RKO (cell line): ENCODE measurements at places on chromosomes 2 and 18.
A peak's percentile ranks its signal among the peaks of the same experiment; 100 is the strongest.

DNA sequence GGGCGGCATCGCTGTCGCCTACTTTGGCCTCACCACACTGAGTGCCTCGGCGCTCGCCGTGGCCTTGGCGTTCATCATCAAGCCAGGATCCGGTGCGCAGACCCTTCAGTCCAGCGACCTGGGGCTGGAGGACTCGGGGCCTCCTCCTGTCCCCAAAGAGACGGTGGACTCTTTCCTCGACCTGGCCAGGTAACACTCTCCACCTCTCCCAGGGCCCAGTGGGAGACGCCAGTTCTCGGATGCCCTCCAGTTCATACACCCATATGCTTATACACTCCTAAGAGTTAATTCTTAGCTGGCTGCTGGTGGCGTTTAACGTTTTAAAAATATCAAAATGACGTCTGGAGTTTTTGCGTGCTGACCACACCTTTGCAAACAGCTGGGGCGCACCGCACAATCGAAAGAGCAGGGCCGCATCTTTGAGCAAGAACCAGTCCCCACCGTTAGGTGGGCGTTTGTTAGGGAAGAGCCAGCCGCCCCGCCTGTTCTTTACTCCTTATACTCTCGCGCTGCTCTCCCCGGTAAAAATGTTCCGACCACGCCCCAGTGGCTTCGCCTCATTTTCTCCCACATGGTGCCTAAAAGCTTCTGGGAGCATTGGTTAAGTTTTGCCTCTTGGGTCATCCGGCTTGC, 899 bp downstream of the SLC1A4 start:
- DNase-seq, result peak; percentile 50

DNA sequence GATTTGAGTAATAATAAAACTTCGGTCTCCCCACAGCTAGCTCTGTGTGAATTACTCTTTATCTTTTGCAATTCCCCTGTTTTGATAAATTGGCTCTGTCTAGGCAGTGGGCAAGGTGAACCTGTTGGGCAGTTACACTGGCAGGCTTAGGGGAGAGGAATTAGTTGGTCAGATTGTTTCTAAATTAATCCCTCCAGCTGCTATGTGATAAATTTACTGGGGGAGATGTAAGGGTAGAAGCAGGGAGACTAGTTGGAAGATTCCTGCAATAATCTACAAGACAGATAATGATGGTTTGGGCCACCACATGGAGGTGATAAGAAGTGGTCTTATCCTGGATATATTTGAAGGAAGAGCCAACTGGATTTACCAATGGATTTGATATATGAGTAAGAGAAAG, 118.5 kb upstream of the TACR1 start:
- DNase-seq, result no peak

- DNase-seq, result peak; percentile 13
These were observed 29.4 kb upstream of the NOTO start for GRCh38 chr2:73172963-73173362.

- peak; percentile 93 for DNase-seq
These were observed 1.3 kb downstream of the GORASP2 start for GRCh38 chr2:170930131-170930990.

DNA sequence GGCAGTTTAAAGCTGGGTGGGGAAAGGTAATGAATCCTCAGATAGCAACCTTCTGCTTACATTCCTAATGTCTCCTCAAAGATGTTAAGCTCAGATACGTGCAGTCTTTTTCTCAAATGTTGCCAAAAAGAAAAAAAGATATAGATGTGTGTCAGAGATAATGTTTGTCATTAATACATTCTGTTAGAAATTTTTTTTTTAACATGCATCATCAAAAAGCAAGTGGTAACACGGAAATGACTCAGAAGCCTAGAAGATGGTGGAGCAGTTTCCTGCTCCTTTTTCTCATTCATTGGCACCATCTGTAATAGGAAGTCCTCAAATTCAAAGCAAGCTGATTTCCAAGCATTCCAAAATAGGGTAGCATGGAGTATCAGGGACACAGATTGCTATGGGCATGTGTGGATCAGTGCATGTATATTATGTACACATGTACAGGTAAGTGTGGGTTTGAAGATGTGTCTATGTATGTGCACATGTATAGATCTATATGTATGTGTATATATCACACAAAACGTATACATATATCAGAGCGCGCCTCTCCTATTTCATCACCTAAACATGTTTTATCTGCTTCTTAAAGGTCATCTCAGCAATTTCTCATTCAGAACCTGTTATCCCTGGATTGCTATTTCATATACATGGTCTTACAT, 79.9 kb upstream of the ITGB6 start:
- DNase-seq, result peak; percentile 9

GRCh38 chr2:191710411-191710900, 32.5 kb downstream of the NABP1 start:
- no peak for DNase-seq

- DNase-seq, result no peak
These were observed 1.9 kb downstream of the GLI2 start for GRCh38 chr2:120737340-120738101.

DNA sequence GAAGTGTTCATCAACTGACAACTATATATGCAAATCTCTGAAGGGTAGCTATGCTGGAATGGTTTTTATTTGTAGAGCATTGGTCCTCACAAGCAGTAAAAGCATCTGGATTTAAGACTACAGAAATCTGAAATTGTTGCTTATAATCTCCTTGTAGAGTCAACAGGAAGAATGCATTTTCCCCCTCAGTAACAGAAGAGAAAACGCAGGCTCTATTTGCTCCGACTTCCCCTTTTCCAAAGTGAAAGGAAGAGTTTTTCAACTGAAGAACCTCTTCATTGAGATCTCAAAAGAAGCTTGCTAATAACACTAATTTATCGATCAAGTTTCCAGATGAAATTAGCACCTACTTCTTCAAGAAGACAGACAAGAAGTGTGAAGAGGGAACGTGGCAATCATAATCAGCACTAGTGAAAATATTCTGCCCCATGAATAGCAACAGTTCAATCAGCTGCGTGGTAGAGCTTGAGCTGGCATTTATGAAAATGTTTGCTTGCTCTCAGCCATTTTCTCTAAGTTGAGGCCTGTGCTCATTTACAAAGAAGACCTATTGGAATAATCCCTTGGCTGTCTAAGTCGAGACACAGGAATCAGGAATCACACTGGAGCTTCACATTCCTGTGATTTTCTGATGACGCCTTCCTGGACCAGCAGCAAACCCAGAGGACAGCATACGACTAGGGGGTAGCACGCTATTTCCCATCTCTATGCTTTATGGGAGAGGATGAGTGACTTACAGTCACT, 43.7 kb downstream of the TGIF1 start:
- no peak for DNase-seq

GRCh38 chr18:49708662-49709346, 104.5 kb downstream of the ACAA2 start:
- no peak for DNase-seq

GRCh38 chr2:102418421-102418961, 4.5 kb upstream of the IL18RAP start:
- DNase-seq, result no peak

DNA sequence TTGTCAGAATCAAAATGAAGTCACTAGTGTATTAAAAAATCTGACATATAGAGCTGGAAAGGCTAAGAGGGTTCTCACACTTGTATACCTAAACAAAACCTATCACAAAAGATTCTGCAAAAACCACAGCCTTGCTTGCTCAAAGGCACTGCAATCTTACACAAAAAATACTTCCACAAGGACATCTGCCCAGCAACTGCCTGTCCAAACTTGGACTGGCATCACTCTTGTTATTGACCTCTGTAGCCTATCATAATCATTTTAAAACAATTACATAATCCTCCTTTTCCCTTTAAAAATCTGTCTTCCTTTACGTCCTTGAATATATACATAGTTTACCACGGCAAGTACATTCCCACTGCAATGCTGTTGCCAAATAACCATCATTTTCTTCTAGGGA, 19.9 kb downstream of the CHMP3 start:
- DNase-seq, result no peak

GRCh38 chr18:8330575-8330974, 278.7 kb upstream of the RAB12 start:
- no peak for DNase-seq

DNA sequence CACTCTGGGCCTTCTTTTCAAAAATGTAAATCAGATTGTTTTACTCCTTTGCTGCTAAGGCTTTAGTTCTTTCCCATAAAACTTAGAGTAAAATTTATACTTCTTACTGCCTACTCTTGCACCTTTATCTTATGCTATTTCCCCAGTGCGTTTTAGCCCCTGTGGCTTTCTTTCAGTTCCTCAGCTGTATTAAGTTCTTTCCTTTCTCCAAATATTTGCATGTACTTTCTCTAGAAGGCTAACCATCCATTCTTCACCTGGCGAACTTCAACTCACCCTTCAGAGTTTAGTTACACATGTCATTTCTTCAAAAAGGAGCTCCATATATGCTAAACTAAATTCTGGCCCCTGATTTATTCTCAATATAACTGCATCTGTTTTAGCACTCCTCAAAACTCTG, 160.7 kb downstream of the FSHR start:
- no peak for DNase-seq

DNA sequence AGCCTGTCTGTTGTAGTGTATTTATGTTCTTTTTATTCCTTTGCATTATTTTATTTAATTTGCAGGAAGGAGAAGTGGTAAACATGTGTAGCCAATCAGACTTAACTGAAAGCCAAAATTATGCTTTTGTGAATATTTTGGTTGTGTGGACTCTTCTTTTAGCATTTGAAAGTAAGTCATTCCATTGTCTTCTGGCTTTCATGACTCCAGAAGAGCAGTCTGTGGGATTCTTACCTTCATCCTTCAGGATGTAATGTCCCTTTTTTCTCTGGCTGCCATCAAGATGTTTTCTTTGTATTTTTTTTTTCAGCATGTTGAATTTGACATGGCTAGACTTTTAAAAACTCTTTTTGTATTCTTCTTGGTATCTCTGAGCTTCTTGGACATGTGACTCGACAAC, 895.2 kb upstream of the ZEB2 start:
- DNase-seq, result no peak

DNA sequence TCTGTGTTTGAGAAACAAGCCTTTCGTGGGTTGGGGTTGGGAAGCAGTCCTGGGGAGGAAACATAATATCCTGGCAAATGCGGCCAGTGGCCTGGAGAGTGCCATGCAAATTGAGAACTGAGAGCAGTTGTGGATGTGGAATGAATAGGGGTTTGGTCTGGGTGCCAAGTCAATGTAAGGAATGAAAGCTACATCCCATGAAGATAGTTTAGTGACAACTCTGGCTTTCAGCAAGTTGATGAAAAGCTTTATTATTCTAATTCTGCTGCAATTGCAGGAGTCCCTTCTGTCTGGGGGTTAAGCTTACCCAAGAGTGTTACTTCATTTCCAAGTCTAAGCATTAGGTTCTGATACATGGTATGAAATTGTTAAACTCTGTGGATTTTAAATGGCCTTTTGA, 771.6 kb downstream of the DPP10 start:
- no peak for DNase-seq

GRCh38 chr18:75134611-75134975, 74.3 kb downstream of the PTGR3 start:
- DNase-seq, result no peak

GRCh38 chr2:144379851-144380311, 140.0 kb downstream of the ZEB2 start:
- DNase-seq, result no peak

DNA sequence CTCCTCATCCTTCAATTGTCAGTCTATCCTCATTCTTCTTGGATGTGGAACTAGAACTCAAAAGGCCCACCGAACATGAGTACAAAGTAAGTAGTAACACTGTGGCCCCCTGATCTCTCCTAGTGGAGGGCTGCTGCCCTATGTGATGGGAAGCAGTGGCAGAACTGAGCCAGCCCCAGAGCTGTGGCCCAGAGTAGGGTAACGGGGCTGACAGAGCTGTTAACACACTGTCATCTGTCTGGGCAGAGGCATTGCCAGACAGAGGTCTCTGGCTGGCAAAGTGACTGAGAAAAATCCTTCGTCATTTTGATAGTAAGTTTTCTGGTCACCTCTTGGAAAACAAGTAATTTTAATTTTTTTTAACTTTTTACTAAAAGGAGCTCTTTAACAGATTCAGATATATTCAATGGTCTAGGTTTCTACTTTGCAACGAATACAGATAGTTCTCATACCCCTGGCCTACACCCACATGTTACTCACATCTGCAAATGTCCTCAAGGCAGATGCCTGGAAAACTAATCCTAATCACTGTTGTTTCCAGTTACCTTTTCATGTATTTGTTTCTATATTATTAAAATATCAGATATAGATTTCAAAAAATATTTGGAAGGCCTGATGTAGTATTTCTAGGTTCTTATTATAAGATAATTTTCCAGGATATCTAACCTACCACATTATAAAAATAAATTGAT, 588.7 kb downstream of the CPS1 start:
- no peak for DNase-seq

- peak; percentile 90 for DNase-seq
These were observed 1.2 kb downstream of the CFLAR start for GRCh38 chr2:201116959-201117734.

GRCh38 chr2:196959734-196960338, 33.3 kb upstream of the PGAP1 start:
- no peak for DNase-seq

GRCh38 chr2:25620077-25620476, 53.3 kb downstream of the DTNB start:
- no peak for DNase-seq

DNA sequence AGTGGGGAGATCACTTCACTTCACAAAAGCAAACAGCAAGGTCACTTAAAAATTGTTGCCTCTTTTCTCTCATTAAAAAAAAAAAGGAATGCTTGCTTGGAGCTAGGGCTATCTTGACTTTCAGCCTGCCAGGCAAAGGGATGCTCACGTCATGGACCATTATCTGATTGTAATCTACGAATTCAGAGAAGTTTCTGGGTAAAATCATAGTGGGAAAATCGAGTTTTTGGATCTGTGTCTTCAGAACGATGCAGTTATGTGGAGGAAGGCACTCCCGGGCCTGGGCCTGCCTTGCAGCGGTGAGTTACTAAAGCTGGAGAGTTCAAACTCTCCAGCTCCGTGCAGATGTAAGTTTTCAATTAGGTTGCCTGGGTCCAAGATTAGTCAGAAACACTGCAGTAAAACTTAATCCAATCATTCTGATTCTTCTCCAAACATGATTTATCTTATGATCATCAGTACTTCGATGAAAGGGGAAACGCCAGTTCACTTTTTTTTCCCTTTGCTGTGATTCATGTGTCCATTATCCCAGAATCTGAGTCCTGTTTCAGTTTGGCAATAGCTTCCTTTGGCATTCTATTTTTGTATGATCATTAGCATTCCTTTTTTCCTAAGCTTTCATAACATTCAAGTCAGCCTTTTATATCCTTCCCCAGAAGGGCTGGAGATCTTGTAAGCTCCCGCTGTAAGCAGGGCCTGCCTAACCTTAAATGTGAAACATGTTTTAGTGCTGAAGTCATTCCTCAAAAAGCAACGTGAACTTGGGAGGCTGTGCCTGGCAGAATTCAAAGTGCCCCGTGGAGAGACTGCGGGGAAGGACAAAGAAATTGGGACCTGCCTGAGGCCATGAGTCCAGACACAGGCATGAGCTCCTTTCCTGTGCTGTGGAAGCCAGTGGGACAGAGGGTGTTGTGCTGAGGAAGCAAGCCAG, 119.3 kb upstream of the TWIST2 start:
- DNase-seq, result no peak
